ENCODE measurements at places on chromosomes 2 and 18.

DNA sequence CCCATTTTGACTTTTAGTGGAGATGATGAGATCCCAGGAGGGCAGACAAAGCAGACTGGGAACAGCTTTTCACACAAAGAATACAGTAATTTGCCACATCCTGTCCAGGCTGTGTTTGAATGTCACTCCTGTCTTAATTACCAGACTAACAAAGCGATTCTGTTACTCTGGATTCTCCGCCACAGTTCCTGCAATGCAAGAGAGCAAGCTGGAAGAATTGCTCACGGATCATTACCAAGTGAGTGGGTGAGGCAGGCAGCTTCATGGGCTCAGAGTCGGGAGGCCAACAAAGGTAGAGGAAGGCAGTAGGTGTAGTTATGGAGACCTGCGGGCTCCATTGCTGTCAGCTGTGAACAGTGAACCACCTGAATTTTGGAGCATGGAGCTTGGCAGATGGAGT is 250.5 kb upstream of the ATP5MC3 start:
- no peak for DNase-seq

DNA sequence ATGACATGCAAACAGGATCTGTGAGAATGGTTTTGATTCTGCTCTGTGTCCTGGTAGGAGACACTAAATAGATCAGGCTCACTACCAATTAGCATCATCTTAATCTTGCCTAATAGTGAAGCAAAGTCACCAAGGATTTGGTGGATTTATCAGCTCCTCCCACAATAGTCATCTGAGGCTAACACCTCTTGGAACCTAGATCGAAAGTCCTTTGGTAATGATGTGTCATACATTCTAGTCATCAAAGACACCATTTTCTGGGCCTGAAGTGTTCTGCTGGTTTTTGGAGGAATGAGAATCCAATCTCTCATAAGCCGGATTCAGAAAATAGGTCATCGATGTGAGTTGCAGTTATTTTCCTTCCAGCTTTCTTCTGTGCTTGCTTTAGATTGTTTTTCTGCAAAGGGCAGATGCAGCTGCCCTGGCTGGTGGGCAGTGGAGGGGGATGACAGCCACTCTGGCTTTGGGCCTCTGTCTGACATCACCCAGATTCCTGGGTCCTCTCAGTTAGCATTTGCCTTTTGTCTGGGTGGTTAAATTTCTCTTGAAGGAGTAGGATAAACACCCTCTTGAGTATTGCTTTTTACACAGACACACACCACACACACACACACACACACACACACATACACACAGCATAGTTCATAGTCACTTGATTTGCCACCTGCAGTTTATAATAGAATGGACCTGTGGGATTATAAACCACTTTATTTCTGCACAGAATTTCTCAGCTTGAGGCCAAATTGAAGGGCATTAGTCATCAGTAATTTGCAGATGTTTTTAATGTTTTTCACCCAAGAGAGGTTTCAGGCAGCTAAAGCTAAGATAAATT is at the start of gene MYO3B:
Gene MYO3B (plus strand): TSS at position 198 of the 832 bp plus-strand sequence. CDS start 141 bp downstream, at position 339.
- DNase-seq = no peak

- no peak for DNase-seq
Observed at GRCh38 chr2:172052000-172052983, 33.0 kb upstream of the DLX1 start.

DNA sequence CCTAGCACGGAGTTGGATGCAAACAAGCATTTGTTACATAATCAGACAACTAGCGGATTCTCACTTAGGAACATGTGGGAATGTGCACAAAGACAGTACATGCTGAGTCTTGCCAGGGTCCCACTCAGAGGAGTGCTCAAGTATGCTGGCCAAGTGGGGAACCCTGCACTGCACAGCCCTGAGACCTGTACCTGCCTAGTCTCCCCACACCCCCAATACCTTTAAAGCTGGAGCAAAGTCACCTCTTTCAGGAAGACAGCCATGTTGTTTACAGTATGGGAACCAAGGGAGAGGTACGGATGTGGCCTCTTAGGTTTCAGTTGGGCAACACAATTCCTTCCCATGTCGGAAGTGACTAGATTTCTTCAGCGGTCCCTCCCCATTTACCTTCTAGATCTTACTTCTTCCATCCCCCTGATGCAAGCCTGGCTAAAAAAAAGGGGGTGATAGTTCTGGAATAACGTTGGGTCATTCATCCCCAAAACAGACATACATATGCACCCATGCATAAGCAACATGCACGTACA is 10.7 kb downstream of the CXCR1 start:
- DNase-seq = no peak

- no peak for DNase-seq
Observed at GRCh38 chr2:52968043-52968442, 799.6 kb upstream of the CHAC2 start.

GRCh38 chr18:48762836-48763718 is 187.7 kb downstream of the SMAD7 start:
- no peak for DNase-seq

DNA sequence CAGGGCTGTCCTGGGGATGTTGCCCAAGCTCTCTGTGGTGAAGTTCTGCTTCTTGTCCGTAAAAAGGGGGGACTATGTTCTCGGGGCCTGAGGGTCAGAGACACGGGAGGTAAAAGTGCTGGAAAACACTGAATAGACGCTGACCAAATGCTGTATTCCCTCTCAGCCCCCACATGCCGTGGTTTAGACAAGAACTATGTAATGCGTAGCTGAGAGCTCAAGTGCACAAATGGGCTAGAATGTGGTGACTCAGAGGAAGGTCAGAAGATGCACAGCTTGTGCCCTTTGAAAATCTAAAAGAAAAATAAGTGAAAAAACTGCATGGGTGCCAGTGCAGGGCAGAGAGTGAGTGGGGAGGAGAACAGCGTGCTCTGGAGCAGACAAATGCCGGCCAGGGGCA is 80.3 kb upstream of the MAP4K4 start:
- DNase-seq = no peak

GRCh38 chr2:65363879-65364666 is 68.3 kb downstream of the SPRED2 start:
- no peak for DNase-seq

DNA sequence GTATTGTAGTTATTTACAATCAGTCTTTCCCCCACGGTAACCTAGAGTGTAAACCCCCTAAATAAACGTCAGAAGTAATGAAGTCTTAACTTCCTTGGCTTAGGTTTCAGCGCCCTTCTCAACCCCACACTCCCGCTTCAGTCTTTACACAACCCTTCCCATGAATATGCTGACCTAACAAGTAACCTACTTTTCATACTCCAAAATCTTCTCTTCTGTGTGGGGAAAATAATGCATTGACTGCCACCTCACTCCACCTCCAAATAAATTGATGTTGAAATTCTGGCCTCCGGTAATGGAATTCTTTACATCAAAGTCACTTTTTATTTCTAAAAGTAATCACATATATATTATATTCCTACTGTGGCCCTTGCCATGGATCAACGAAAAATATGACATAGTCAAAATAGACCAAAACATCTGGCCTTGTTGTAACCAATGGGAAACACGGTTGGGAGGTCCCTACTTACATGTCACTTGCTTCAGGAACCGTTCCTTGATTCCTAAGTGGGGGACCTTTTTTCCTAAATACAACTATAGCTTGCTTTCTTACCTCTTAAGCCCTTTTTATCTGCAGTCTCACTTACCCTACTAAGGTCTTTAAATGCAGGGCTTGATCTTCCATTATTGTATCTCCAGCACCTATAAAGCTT is 961 bp downstream of the GEN1 start:
- no peak for DNase-seq

DNA sequence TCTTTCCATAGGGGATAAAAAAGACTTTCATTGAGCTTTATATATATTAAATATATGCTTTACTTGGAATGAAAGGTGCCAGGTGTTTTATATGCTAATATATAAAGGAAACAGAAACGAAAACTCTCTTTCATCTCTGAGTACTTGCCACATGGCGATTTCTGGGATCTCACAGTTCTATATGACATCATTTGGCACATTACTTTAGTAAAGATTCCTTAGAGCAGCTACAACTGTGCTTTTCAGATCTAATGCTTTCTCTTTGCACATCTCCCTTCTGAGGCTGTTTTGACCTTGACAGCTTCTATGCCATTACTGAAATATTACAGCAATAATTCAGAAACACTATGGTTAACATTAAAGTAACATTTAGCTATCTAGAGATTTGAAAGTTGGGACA is 1082.9 kb upstream of the CDH2 start:
- DNase-seq = no peak

GRCh38 chr2:162092008-162092390 is 18.0 kb upstream of the DPP4 start:
- no peak for DNase-seq

GRCh38 chr18:45724601-45725000 is 620 bp downstream of the SLC14A1 start:
- no peak for DNase-seq

DNA sequence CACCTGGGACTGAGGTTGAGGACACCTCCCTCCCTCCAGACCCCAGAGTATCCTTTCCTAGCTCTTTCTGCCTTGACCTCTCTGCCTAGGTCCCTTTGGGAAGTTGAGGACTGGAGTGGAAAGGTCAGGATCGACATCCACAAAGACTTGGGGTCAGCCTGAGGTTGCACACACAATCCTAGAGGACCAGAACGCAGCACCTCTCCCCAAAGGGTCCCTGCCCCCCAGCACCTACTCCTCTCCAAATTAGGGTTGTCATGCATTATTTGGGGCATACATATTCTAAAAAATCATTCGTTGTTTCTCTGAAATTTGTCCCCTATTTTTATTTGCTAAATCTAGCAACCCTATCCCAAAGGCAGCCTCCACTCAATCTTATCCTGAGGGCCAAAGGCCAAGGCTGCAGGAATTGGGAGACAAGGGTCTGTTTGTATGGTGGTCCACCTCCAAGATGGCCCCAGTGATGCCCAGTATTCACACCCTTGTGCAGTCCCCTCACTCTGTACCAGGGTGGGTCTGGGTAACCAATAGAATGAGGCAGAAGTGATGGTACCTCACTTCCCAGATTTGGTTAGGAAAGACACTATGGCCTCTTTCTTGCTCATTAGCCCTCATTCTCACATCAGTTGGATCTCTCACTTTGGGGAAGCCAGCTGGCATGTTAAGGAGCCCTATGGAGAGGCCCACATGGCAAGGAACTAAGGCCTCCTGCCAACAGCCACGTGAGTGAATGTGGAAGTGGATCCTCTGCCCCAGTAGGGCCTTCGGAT is 3.5 kb upstream of the CHRNG start:
- DNase-seq = no peak

DNA sequence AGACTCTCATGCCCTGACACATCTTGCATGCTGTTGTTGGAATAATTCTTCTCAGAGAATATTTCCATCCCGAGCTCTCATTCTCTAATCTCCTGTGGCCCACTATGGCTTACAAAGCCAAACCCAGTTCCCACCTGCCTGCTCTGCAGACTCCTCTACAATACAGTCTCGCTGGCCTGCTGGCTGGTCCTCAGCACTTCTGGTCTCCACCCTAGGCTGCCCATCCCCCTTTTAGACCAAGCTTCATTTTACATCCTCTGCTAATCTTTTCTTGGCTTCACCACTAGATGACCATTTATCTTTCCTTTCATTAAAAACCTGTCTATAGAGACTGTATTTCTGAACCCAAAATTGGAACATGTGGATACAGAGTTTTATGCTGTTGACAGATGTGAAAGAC is 42.5 kb upstream of the YPEL5 start:
- DNase-seq = no peak

DNA sequence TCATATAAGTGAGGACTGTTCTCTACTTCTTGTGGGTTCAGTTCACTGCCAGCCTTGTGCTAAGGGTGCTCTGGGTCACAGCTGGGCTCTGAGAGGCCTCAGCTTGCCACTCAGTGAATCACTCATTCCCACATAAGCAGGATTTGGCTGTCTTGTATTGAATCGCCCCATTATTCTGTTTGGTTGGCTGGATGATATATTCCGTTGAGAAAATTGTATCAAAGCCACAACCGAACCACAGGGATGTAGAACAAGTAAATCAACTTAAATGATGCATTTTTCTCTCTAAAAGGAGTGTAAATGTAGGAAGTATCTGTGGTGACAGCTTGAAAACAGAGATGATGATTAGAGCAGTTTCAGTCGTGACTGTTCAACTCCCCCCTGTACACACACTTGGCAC is 39.6 kb downstream of the TTC39C start:
- no peak for DNase-seq

DNA sequence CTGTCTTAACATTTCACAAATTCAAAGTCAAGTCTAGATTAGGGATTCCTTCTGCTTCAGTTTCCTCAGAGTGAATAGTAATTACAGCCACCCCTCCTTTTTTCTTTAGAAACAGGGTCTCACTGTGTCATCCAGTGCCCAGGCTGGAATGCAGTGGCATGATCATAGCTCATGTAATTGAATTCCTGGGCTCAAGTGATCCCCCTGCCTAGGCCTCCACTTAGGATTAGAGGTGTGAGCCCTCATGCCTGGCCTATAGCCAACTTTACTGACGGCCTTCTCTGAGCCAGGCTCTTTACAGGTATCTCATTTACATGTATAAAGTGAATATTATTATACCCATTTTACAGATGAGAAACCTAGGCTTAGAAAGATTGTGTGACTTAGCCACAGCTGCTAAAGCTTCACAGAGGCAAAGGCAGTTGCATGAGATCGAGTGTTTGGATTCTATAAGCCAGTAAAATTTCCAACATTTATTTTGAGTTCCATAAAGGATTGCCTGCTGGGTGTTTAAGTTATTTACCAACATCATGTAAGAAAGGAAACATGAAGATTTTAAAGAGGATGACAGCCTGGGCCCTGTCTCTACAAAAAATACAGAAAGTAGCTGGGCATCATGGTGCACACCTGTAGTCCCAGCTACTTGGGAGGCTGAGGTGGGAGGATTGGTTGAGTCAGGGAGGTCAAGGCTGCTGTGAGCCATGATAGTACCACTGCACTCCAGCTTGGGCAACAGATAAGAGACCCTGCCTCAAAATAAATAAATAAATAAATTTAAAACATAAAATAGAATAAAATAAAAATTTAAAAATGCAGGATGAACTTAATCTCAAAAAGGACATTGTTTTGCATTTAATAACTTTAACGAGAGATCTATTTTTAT is 1.8 kb downstream of the ENOSF1 start:
- DNase-seq = no peak

GRCh38 chr18:55404136-55404830 is 183.7 kb downstream of the TCF4 start:
- no peak for DNase-seq

- no peak for DNase-seq
Observed at GRCh38 chr2:207612714-207613113, 12.5 kb downstream of the METTL21A start.

DNA sequence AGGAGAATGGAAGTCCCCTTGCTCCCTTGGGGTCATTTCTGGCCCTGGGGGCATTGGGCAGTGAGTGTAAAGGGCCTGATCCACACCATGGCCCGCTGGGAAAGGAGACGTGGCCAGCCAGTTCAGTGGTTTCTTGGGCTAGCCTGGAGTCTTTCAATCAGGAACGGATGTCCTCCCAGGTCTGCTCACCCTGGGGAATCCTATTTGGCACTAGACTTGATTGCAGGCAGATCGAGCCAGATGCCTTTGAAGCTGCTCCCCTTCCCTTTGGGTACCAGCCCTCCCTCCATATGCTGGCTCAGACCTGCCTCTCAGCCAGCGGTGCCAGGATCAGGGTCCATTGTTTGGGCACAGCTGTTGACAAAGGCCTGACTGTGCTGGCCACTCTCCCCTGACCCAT is 11.0 kb downstream of the FBLN7 start:
- DNase-seq = no peak

GRCh38 chr2:4018535-4018934 is 315.2 kb downstream of the DCDC2C start:
- DNase-seq = no peak

GRCh38 chr2:202486351-202486750 is 110.2 kb downstream of the BMPR2 start:
- DNase-seq = no peak
